ENCODE measurements at places on chromosomes 7 and 10. TPM values are rescaled to one million over a fixed set of nuclear protein-coding genes. Genes with fewer than 3 reads are reported as not detected.
A peak's percentile ranks its signal among the peaks of the same experiment; 100 is the strongest.

CYTH3 gene
- 12.3 TPM for total RNA-seq

- no peak overlapping the region for H3K27ac ChIP-seq
- peaks cover 3% of the 10 kb centered on the region for H3K36me3 ChIP-seq
- peaks cover 8% of the 10 kb centered on the region for H3K27me3 ChIP-seq
- DNase-seq, result peak; percentile 92
These were observed 642 bp upstream of the COL13A1 start for GRCh38 chr10:69801094-69801433.

GRCh38 chr10:88281592-88282347, 301.3 kb downstream of the RNLS start:
- no peaks in the 10 kb centered on the region for H3K27me3 ChIP-seq
- no peak overlapping the region for H3K27ac ChIP-seq
- H3K4me3 ChIP-seq, result no peak overlapping the region
- no peak for DNase-seq

GSTO2 gene
- 12.0 TPM for total RNA-seq

DNA sequence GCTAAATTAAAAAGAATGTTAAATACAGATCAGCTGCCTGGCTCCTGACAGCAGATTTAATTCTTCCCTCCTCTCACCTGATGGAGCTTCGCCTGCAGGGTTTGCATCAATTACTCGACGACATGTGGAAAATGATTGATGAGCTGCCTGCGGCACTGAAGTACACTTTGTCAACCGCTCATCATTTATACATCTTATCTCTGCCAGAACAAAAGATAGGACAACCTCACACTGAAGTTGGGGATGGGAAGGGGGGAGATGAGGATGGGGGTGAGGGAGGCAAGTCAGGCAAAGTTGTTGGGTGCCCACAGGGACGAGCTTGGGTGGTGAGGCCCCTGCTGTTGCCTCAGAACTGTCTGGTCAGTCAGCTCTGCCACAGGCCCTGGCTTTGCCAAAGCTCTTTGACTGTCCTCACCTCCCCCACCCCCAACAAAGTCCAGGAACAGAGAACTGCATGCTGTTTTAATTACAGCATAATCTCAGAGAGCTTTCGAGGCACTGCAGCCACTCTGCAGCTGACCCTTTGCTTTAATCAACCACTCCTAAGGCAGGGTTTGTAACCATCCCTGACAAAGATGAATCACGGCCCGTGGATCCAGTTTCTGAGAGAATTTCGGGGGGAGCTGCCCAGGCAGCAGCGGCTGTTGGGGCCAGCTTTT, 702.3 kb downstream of the LRMDA start:
- no peaks in the 10 kb centered on the region for H3K27me3 ChIP-seq
- H3K36me3 ChIP-seq, result no peaks in the 10 kb centered on the region
- H3K27ac ChIP-seq, result no peak overlapping the region
- no peak for DNase-seq
- H3K4me1 ChIP-seq, result no peaks in the 10 kb centered on the region

ADAM12 gene
- total RNA-seq, result 0.35 TPM

DNA sequence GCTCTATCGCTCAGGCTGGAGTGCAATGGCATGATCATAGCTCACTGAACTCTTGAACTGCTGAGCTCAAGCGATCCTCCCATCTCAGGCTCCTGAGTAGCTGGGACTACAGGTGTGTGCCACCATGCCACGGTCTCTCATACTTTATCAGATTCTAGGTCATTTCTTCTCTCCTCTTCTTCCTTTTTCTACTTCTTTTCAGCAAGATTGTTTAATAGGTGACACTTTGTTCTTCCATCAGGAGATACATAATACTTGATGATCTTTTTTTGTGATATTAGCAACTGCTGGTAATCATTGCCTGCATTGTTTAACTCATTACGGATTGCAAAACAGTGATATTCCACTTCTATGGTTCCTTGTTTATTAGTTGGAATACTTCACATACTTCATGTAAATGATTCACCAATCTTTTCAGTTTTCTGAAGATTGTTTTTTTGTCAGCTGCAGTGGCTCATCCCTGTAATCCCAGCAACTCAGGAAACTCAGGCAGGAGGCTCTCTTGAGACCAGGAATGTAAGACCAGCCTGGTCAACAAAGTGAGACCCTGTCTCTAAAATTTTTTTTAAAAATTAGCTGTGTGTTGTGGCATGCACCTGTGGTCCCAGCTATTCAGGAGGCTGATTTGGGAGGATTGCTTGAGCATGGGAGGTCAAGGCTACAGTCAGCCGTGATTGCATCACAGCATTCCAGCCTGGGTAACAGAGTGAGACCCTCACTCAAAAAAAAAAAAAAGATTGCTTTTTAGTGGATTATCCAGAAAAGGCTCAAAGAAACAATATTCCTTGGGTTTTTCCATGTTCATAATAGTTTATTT, 36.2 kb upstream of the CHST3 start:
- H3K27ac ChIP-seq, result no peak overlapping the region
- no peak for DNase-seq
- H3K4me3 ChIP-seq, result no peak overlapping the region
- no peaks in the 10 kb centered on the region for H3K27me3 ChIP-seq
- no peaks in the 10 kb centered on the region for H3K4me1 ChIP-seq

GRCh38 chr7:124457841-124458240, 307.8 kb downstream of the GPR37 start:
- no peak for DNase-seq
- H3K4me3 ChIP-seq, result no peak overlapping the region
- no peaks in the 10 kb centered on the region for H3K27me3 ChIP-seq
- no peaks in the 10 kb centered on the region for H3K36me3 ChIP-seq
- H3K4me1 ChIP-seq, result no peaks in the 10 kb centered on the region

DNA sequence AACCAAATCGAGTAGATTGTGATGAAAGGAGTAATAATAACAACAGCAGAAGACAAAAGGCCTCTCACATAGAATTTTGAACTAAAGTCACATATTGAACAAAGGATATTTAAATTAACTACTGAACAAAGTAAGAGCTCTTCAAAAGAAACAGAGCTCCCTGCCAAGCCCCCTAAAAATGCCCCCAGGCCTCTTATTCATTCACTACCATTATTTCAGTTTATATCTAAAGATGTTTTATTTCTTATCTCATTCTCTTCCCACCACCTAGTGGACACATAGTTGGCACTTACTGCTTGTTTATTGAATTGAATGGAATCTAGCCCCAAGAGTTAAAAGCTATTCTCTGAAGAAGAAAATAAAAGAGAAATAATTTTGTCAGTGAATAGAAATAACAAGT, 37.4 kb downstream of the VCL start:
- H3K27ac ChIP-seq, result no peak overlapping the region
- H3K36me3 ChIP-seq, result peaks cover 33% of the 10 kb centered on the region
- no peak overlapping the region for H3K4me3 ChIP-seq
- H3K4me1 ChIP-seq, result peaks cover 12% of the 10 kb centered on the region
- H3K27me3 ChIP-seq, result no peaks in the 10 kb centered on the region
- DNase-seq, result no peak

DNA sequence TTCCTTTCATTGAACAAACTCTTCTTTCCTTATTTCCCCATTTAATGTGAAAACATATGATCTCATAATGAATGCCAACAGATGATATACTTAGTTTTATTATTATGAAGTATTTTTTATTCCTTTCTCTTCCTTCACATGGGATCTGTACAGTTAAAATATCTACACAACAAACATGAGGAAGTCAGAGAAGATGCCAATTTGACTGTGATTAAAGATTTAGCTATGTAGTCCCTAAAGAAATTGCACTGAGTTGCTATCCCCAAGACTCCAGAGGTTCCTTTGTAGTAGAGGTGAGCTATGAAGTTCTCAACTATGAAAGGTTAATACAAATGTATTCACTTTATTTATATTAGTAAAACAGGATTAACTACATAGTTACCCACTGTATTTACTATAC, 60.6 kb upstream of the LRRN3 start:
- no peak overlapping the region for H3K27ac ChIP-seq
- no peaks in the 10 kb centered on the region for H3K36me3 ChIP-seq
- H3K27me3 ChIP-seq, result no peaks in the 10 kb centered on the region
- H3K4me3 ChIP-seq, result no peak overlapping the region

- DNase-seq, result no peak
- H3K27ac ChIP-seq, result no peak overlapping the region
- H3K27me3 ChIP-seq, result no peaks in the 10 kb centered on the region
- H3K36me3 ChIP-seq, result no peaks in the 10 kb centered on the region
These were observed 53.8 kb downstream of the ST7 start for GRCh38 chr7:117006907-117007684.

- H3K4me3 ChIP-seq, result no peak overlapping the region
- no peaks in the 10 kb centered on the region for H3K27me3 ChIP-seq
- H3K4me1 ChIP-seq, result peaks cover 3% of the 10 kb centered on the region
- peaks cover 4% of the 10 kb centered on the region for H3K36me3 ChIP-seq
- H3K27ac ChIP-seq, result no peak overlapping the region
These were observed 129.8 kb downstream of the SEC23IP start for GRCh38 chr10:120022357-120022756.

GRCh38 chr7:74365322-74366022, 76.3 kb downstream of the CLIP2 start:
- H3K27ac ChIP-seq, result no peak overlapping the region
- peaks cover 11% of the 10 kb centered on the region for H3K36me3 ChIP-seq
- H3K4me1 ChIP-seq, result 0 out of 2 replicates have a peak, but pooled peaks cover 3% of the 10 kb centered on the region
- no peak overlapping the region for H3K4me3 ChIP-seq
- no peaks in the 10 kb centered on the region for H3K27me3 ChIP-seq
- DNase-seq, result peak; percentile 95

- H3K4me3 ChIP-seq, result no peak overlapping the region
- H3K36me3 ChIP-seq, result no peaks in the 10 kb centered on the region
- H3K27ac ChIP-seq, result no peak overlapping the region
- no peaks in the 10 kb centered on the region for H3K27me3 ChIP-seq
These were observed 293.4 kb downstream of the KLF6 start for GRCh38 chr10:3491571-3491970.

FRMPD2 gene
- 0.48 TPM for total RNA-seq

SMKR1 gene
- 0.35 TPM for total RNA-seq

DNA sequence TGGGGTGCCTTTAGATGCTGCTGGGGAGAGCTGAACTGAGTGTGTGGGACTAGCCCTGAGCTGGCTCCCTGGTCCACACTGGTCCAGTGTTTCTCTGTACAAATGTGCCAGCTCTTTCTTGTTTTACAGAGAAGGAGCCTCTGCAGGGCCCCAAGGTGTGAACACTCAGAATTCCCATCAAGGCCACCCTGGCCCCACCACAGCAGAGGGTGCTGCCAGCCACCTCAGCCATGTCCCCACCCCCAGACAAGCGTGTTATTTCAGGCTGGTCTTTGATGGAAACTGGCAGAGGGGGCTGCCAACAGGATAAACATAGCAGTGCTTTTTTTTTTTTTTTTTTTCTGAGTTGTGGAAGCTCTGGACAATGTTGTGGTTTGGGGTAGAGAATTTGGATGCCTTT, 68.5 kb upstream of the LRRC18 start:
- no peak overlapping the region for H3K27ac ChIP-seq
- DNase-seq, result no peak
- H3K4me1 ChIP-seq, result no peaks in the 10 kb centered on the region
- no peaks in the 10 kb centered on the region for H3K36me3 ChIP-seq

ATE1 gene
- total RNA-seq, result 25.3 TPM
